Right ventricle myocardium superior (tissue), 1 donor: ENCODE measurements at places on chromosomes 7 and 10. TPM values are rescaled to one million over a fixed set of nuclear protein-coding genes. Genes with fewer than 3 reads are reported as not detected.

MACROH2A2 gene
- total RNA-seq: 13.2 TPM

GPR26 gene
- total RNA-seq: not detected

PLEKHS1 gene
- total RNA-seq: not detected

WNT2 gene
- not detected for total RNA-seq

CYP3A4 gene
- total RNA-seq: 0.70 TPM

IGF2BP3 gene
- not detected for total RNA-seq

CPSF4 gene
- 19.9 TPM for total RNA-seq

EXOSC1 gene
- 14.5 TPM for total RNA-seq

PON1 gene
- not detected for total RNA-seq

FAS gene
- 3.8 TPM for total RNA-seq

NEURL1 gene
- 0.05 TPM for total RNA-seq

SERPINE1 gene
- total RNA-seq: 1.6 TPM

TMEM236 gene
- 0.43 TPM for total RNA-seq

NCF1 gene
- 6.0 TPM for total RNA-seq

CLEC2L gene
- 0.83 TPM for total RNA-seq

OR13A1 gene
- not detected for total RNA-seq

RBP3 gene
- total RNA-seq: not detected
